Endothelial cell (in vitro differentiated cells): ENCODE measurements at places on chromosomes 5 and 9. TPM values are rescaled to one million over a fixed set of nuclear protein-coding genes. Genes with fewer than 3 reads are reported as not detected.

The PCDHGC5 gene
- total RNA-seq: 2.9 TPM

The LTC4S gene
- 1.0 TPM for total RNA-seq

The CETN3 gene
- total RNA-seq: 20.4 TPM

The PCDHA9 gene
- 1.7 TPM for total RNA-seq

The PRR16 gene
- total RNA-seq: not detected

The LHX6 gene
- total RNA-seq: 6.0 TPM

The CLIC3 gene
- not detected for total RNA-seq

The PCDHB5 gene
- total RNA-seq: 7.8 TPM

The MAPKAP1 gene
- 74.6 TPM for total RNA-seq

The UCK1 gene
- 23.0 TPM for total RNA-seq

The PCDHB9 gene
- total RNA-seq: 15.2 TPM

The RAB3C gene
- 16.1 TPM for total RNA-seq

The MRPL22 gene
- total RNA-seq: 63.6 TPM

The PDLIM4 gene
- total RNA-seq: 8.5 TPM

The PPP3R2 gene
- total RNA-seq: 2.2 TPM
